Activated T-helper 9 cell treated with anti-CD3 and anti-CD28 coated beads, Interleukin-2, amount 50 U/mL, for 16 hours (primary cell): ENCODE measurements at places on chromosomes 7 and 10.

DNA sequence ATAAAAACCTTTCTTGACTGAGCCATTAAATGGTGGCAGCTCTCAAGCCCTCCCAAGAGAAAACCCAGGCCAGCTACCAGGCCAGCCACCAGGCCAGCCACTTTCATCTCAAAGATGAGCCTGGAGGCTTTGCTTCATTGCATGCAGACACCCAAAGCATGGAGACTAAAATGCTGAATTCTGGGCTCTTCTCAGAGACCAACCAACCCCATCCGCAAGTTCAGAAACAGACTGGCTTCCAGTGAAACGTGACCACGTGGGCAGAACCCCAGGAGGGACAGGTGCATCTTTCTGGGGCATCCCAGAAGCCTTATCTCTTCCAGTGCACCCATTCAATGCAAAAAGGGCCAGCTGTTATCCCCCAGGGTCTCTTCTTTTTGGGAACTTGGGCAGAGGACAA lies 20.9 kb downstream of the CHST15 start:
- DNase-seq, result no peak

DNA sequence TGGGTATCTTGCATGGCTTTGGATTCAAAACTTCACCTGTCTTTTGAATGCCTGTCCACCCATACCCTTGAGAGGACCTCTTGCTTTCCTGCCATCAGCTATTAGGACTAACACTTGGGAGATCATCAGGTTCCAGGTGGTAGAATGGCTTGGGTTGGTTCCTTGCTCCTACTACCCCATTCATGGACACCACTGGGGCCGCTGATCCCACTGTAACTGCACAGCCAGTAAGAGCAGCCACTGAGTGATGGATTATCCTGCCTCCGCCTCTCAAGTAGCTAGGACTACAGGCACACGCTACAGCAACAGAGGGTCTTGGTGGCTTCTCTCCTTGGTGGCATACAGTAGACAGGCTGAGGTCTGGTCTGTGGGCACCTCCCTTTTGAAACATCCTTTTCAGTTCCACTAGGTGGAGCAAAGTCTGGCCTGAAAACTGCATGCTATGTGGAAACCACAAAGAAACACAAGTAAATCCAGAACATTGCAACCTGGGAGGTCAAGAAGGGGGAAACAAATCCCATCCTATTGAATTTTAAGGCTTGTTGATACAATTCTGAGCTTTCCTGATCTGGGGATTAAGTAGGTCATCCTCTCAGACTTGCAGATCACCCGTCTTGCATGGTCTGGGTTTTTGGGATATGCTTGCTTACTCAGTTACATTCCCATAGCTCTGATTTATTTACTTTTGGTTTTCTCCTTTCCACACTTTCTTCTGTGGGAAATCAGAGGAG lies 9.4 kb downstream of the WBP1L start:
- no peak for DNase-seq

GRCh38 chr7:151688236-151688780 lies 168.6 kb upstream of the RHEB start:
- DNase-seq, result no peak

DNA sequence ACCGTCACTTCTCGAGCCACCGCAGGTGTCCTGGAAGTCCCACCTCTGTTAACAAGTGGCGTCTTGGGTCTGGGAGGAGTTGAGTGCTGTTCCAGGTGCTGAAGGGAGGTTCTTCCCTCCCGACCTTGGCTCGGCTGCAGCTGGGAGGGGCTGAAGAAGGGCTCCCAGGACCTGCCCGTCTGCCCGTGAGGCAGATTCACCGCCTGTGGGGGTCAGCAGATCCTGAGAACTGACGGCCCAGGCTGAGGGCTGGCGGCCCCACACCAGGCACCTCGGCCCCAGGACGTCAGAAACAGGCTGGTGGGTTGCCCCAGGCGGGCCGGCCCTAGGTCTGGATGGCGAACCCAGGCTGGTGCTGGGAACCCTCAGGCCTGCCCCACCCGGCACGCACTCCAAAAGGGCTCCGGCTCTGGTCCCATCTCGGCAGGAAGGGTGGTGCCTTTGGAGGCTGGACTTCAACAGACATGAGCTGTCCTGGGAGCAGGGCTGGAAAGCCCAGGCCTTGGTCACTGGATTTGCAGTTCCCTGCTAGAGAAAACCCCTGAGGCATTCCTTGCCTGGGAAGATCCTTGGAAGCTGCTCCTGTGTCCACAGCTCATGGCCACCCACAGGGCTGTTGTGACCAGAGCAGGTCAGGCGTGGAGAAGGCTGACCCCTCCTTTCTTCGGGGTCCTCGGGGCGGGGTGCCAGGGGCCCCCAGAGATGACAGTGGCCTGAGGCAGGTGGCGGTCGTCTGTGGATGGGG lies 42.6 kb upstream of the CFAP46 start:
- DNase-seq, result no peak

- no peak for DNase-seq
These were observed 216.6 kb downstream of the MAD1L1 start for GRCh38 chr7:2016021-2016631.

GRCh38 chr10:113982769-113983168 lies 60.9 kb upstream of the ADRB1 start:
- no peak for DNase-seq

DNA sequence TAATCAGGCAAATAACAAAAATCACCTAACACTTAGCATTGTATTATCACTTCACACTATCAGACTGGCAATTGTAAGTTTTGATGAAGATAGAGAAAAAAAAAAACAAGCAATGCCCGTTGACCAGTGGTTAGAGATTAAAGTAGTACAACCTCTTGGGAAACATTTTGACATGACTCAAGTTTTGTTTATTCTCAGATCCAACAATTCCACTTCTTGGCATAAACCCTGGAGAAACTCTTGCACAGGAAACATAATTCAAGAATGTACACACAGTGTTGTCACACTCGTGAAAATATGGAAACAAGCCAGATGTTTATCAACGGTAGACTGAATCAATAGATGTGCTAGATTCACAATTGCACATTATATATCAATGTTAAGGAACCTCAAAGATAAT lies 37.2 kb downstream of the FRMD4A start:
- no peak for DNase-seq

GRCh38 chr10:71549766-71550533 lies 153.2 kb downstream of the CDH23 start:
- DNase-seq, result no peak

- no peak for DNase-seq
These were observed 6.3 kb upstream of the PILRB start for GRCh38 chr7:100351657-100352058.

- DNase-seq, result no peak
These were observed 167.8 kb downstream of the CCDC71L start for GRCh38 chr7:106493041-106493731.

GRCh38 chr7:3068530-3068929 lies 24.9 kb upstream of the CARD11 start:
- no peak for DNase-seq

GRCh38 chr10:72730479-72730878 lies 38.5 kb downstream of the MCU start:
- no peak for DNase-seq

DNA sequence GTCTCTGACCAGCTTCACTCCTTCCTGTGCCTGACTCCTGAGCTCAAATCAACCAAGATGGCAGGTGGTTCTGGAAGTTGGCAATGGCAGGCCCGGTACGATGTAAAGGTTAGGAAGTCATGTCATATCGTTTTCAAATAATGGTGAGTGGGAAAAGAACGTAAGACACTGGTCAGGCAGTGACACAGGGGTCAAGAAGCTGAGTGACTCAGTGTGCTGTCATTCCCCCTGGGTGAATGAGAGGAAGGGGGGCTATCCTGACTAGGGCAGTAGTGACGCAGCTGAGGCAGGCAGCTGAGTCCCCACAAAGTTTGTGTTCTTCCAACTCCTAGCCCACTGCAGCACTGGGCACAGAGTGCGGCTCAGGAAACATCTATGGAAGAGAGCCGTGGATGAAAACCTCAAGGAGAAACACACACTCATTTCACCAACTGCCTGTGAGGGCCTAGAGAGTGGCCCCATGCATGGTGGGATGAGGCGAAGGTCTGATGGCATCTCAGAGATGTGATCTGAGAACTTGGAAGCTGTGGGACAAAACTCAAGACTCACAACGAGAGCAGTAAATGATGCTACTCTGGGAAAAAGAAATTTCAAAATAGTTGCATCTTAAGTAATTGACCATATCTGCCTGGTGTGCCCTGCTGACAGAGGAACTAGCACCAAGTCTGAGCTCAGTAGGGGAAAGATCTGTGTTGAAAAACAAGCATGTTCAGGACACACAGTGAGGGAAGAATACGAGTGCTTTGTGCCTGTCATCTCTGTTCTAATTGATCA lies 23.2 kb downstream of the CREB3L2 start:
- no peak for DNase-seq

DNA sequence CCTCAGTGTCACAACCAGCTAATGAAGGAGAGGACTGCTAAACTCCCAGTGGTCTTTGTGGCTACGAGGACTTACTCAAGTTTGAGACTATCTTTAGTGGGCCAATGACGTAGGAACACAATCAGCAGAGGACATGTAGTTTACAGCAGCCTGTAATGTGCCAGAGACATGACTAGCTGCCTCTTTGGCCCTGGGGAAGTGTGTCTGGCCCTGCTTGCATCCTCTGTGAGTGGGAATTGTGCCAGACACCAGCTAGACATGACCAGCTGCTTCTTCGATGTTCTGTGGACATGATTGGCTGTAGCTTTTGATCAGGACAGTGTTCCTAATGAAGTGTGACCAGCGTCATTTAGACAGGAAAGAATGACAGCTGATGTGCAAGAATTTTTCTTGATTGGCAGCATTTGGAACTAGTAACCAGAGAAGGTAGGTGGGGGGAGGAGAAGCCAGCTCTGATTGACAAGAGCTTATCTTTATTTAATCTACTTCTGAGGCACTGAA lies 141.7 kb downstream of the AUTS2 start:
- no peak for DNase-seq

DNA sequence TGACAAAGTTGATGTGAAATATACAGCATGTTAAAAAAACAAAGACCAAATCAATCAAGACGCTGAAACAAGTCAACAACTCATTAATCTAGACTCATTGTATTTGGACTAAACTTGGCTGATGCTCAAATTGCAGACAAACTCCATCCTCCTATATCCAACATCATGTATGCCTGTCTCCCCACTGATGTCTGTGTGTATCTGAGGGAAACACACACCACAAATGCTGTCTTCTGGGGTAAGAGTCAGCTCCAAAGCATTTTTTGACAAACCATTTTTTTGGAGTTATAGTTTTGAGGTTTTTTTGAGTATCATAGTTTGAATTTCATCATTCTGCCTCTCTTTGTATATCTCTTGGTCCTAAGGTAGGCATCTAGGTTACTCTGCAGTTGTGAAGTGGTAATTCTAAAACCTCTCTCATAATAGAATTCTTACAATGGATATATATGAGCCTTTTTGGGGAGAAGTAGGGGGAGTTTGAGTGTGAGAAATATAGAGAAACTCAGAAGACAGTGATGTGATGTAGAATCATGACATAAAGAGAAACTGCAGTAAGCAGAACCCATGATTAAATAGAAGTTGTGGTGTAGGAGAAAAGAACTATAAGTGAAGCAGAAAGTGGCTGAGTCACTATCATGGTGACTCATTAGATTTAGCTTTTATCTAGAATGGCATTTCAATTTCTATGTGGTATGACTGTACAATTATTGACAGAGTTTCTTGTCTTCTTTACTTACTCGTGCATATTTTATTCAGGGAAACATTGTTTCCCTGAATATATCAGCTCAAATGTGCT lies 1531.1 kb upstream of the LRRTM3 start:
- DNase-seq, result no peak

- DNase-seq, result no peak
These were observed 89.0 kb upstream of the GPR141 start for GRCh38 chr7:37594602-37595001.

DNA sequence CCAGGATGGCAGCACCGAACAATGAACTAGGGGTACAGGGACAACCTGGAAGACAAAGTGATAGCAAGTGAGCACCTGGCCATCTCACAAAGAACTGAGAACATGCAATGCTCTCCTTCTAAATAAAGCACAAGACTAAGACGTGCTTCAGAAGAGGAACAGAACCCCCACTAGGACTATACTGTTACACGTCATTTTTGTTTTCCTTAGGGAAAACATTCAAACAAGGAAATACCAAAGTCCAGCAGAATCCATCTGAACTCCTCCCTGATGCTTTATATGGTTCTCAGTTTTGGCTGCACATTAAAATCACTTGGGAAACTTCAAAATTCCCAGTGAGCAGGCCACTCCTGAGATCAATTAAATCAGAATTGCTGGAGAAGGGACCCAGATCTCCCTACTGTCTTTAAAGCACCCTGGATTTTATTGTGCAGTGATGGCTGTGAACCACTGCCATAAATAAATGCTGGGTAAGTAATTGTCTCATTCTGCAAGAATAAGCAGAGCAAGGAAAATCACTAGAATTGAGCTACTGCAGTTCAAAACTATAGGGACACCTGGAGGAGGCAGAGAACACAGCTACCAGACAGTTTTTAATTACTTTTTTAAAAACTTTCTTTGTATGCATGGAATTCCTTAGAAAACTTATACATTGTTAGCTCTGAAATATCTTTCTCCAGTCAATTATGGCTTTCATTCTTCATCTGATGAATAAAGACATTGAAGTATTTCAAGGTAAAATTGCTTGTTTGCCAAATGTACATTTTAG lies 866.5 kb upstream of the GHITM start:
- no peak for DNase-seq

DNA sequence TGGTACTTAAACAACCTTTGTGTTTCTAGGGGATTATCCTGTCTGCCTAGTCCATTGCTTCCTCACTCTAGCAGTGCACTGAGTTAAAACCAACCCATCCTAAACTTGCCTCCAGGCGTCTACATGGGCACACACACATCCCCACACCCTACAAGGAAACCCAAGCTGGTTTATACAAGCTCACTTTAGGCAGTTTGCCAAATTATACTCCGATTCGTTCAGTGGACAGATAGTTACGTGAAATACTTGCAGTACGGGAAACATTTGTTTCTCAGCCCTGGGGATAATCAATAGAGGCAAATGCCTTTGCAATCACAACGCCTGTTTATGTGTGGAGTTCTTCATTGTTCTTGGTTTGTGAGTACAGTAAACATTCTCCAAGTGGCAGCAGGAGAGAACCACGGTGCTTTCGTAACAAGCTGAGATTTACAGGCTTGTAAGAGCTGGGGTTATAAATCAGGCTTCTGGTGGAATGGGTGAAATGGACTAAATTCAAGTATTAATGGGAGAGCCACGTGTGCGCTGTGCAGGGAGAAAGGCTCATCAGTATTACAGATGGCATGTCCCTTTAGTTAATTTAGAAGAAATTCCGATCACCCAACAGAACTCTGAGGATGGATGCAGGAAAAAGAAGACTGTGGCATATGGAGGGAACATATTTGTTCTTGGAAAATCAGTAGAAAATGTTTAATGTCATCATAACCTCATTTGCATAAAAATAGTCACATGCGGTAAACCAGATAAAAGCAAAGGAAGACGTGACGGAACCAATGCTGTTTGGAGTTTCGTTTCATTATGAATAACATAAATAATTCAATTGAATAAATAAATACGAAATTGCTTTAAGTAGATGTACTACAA lies 217.1 kb downstream of the GALNT17 start:
- DNase-seq, result no peak
